ENCODE measurements at places on chromosomes 7 and 10.

DNA sequence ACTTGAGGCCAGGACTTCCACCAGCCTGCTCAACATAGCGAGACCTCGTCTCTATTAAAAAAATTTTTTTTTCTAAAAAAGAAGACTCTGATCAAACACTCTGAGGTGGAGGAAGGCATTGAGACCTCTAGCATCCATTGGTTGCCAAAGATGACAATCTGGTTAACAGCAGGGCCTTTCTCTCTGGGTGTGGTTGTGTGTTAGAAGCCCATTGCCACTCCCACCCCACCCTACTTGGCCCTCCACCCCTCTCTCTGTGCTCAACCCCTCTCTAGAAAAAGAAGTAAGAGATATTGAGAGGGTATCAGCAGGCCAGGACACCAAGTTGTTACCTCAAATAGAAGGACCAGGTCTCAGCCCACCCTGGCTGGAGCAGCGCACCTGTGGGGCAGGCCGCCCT is 57.4 kb upstream of the MXI1 start:
- no peak for DNase-seq

DNA sequence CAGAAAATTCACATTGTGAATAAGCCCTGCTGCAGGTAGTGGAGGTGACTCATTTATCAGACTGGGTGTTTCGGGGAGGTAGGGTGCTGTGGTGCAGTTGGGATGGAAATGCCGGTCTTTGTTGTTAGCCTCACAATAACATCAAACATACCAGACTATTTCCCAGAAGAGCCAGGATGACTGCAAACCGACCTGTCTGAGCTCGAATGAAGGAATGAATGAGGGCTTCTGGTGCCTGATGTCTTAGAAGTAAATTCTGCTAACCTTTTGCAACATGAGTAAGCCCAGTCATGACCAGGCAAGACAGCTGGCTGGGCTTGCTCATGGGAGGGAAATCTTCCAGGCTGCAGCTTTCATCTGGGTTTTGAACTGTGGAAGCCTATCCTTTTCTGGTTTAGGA is 2.4 kb upstream of the VDAC2 start:
- no peak for DNase-seq

DNA sequence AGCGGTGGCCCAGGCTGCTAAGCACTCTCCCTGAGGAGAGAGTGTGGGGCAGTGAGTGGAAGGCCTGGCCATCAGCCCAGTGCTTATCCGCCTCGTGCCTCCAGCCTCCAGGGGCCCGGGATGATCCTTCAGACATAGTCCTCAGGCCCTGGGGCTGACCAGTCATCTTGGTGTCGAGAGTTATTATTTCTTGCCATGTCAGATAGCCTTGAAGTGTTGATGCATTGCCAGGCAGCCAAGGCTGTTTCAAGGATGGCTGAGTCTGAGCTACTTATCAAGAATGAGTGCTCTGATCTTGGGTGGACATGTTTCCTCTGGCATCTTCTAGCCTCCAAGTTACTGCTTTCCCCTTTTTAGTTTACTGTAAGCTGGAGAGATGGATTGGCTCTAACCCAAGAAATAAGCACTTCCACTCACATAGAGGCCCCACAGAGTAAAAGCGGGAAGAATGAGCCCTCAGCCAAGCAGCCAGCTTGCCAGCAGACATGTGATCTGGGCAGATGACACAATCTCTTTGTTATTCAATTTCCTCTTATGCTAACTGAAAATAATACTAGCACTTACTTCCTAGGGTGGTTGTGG is 136.5 kb upstream of the NAMPT start:
- DNase-seq = no peak

DNA sequence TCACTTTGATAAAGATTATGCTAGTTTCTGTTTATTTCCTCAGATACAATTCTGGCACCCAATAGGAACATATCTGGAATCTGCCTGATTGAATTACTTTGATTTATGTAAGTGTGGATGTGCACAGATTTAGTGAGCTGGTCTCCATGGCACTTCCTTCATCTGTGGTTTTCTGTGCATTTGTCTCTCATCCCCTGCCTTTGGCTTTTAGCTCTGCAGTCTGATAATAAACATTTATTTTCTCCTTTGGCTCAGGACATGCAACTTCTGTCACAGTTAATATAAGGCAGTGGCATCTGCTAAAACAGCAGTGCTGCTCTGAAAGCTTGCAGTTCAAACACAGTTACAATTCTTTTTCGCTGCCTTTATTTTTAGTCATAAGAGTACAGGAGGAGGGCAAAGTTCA is 273.7 kb upstream of the CHRM2 start:
- DNase-seq = no peak

GRCh38 chr10:102781090-102781920 is 37.6 kb downstream of the WBP1L start:
- no peak for DNase-seq

GRCh38 chr10:21885940-21886339 is 117.6 kb downstream of the DNAJC1 start:
- DNase-seq = no peak

GRCh38 chr7:585873-586272 is 66.2 kb upstream of the PDGFA start:
- DNase-seq = no peak

- no peak for DNase-seq
Measured at GRCh38 chr7:17448479-17449423, 150.3 kb downstream of the AHR start.

GRCh38 chr7:120431016-120431415 is 158.0 kb downstream of the KCND2 start:
- DNase-seq = no peak

- no peak for DNase-seq
Measured at GRCh38 chr10:122464586-122464985, 3.2 kb downstream of the HTRA1 start.

- no peak for DNase-seq
Measured at GRCh38 chr10:6400821-6401465, 179.1 kb downstream of the PRKCQ start.

DNA sequence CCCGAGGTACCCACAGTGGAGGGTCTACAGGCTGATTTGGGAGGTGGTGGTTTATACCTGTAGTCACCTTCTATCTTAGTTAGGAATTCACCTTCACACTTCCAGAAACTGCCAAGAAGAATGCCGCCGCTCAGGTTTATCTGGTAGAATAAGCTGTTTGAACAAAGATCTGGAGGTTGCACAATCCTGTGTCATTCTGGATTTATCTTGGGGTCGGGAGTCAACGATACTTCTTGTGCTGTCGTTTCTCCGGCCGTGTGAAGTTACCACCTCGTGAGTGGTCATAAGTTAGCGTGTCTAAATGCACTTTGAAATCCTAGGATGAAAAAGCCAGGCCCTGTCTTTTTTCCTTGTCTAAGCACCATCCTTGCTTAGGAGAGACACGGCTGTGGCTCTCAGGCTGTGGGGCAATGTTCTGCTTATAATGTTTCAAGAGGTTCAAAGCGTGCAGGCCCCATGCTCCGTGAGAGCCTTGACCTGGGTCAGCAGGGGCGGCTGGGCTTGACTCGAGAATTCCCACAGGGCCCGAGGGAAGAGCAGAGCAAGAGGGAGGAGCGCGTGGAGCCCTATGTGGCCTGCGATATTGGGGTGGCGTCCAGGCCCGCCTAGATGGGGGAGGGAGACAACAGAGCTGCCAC is 35.5 kb downstream of the GRIFIN start:
- no peak for DNase-seq

DNA sequence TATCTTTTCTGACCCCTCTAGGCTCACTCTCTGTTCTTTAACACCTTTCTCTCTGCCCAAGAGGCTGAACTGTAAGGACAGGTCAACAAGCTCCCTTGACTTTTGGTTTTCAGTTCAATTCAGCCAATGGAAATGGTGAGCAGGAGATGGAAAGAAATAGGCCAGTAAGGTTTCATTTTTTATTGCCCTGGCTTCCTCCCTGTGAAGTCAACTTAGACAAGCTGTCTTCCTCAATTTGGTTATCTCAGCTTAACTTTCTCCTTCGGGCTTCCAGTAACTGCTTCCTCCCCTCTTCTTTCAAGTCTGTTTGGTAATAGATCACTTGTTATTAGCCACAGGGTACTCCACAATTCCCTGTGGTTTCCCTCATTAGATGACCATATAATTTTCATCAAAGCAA is 19.7 kb downstream of the LIPK start:
- DNase-seq = no peak

DNA sequence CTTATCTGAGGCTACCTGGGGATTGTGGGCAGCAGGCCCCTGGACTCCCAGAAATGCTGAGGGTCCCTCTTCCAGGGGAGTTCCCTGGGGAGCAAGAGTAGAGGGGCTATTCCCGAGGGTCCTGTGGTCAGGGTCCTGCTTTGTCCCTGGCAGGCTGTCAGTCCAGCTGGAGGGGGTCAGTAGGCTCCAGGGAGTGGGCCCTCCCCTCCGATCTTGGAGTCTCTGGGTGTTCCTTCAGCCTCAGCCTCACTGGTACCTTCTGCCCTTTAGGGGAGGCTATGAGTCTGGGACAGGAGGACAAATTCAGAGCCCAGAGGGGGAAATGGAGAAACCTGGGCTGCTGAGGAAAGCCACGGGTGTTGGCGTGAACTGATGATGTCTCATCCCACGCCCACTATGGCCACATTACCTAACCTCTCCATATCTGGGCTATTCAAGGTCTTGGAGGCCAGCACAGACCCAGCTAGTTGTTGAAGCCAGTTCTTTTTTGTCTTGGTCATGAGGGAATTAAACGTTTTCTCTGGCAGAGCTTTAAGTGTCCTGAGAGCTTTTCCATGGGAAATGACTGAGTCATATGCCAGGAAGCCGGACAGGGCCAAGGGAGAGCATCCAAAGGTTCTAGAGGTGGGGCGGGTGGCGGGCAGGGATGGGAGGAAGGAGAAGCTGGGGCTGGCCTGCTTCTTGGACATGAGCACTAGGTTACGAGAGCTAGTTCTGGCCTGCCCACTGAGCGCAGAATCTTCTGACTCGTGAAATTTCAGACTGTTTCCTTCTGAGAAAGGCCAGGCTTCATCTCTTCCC is 6.2 kb downstream of the CALHM2 start:
- no peak for DNase-seq

DNA sequence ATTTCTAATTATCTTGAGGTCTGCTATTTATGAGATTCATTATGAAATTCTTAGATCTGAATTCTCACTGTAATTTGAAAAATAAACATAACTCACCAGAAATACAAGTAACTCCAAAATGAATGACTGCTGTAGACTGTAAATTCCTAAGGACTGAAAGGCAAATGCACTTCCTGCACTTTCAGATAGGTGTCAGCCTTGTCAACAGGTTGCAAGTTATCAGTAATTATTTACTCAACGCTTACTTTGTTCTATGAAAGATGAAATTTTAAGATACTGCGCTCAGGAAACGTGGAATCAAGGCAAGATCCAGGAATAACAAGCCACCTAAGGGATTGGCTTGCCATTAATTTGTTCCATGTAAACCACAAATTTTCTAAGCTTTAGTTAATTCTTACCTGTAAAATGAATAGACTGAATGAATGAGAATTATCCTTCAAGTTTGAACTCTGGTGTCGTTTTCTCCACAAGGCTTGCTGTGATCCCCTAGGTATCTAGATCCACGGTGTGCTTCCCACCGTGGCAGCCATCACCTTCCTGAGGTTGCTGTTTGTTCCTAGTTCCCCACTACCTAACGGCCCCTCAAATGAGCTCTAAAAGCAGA is 12.6 kb downstream of the DHX32 start:
- DNase-seq = peak; percentile 38

DNA sequence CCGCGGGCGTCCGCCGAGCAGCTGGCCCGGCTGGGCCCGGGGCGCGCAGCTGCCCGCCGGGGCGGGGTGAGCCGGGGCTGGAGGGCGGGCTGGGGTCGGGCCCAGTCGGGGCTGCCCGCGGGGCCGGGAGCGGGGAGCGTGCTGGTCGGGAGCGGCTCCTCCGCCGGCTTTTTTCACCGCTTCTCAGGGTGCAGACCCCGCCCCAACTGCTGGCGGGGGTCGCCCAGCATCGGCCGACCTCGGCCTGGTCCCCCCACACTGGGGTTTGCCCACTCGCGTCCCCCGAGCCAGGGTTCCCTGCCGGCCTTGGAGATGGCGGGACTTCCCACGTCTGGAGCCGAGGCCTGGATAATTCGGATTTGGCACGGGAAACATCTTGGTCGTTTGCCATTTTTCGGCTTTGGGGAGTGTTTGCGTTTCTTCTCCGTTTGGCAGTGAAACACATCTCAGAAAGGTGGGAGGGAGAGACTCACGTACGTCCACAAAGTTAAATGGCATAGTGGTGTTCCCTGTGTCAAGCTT is 432 bp downstream of the TMEM248 start:
- DNase-seq = peak; percentile 22

DNA sequence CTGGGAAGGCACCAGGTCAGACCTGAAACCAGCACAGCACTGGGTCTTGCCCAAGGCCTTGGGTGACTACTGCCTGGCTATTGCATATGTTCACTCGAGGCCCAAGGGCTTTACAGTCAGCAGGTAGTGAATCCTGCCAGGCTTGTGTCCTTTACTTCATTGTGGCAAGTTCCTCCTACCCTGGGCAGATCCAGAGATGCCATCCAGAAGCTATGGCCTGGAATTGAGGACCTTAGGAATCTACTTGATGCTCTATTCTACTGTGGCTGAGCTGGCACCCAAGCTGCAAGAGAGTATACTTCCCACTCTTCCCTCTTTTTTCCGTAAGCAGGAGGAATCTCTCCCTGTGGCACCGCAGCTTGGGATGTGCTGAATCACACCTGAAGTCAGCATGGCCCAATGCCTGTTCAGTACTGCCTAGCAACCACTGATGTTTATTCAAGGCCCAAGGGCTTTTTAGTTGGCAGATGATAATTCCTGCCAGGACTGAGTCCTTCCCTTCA is 246.7 kb upstream of the CTBP2 start:
- DNase-seq = no peak

DNA sequence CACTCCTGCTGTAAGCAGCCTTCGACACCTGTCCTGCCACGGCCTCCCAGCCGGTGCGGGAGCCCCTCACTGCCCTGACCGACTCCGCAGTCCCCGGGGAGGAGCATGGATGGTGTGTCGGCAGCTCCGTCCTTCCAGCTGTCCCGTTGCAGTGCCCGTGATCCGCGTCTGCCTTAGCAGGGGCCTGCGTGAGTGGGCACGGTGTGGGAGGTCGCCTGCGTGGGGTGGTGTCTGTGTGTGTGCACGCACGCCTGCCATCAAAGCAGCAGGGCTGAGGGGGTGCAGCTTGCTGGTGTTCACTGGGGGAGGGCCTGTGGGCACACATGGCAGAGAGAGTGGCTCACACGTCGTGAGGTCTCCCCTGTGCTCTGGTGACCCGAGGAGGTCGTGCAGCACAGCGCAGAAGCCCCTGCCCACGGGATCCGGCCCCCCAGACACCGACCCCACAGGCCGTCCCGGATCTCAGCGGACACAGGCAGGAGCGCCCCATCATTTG is 10.3 kb downstream of the MAFK start:
- DNase-seq = no peak

DNA sequence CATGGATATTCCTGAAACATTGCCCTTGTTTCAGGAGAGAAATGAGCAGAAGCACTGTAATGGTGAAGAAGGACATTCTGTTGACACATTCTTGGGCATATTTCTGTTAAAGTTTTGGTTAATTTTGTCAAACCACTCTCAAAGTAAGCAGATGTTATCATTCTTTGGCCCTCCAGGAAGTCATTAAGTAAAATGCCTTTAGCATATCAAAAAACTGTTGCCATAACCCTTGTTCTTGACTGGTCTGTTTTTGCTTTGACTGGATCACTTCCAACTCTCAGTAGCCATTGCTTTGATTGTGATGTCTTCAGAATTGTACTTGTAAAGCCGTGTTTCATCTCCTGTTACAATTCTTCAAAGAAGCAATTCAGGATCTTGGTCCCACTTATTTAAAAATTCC is 404.3 kb upstream of the LRRTM3 start:
- DNase-seq = no peak

- DNase-seq = no peak
Measured at GRCh38 chr7:39507866-39508551, 58.2 kb upstream of the YAE1 start.

- DNase-seq = no peak
Measured at GRCh38 chr7:136998495-136998894, 130.0 kb downstream of the CHRM2 start.

GRCh38 chr10:71134732-71135211 is 77.6 kb upstream of the UNC5B start:
- DNase-seq = no peak
